ENCODE measurements at places on chromosomes 5 and 9. TPM values are rescaled to one million over a fixed set of nuclear protein-coding genes. Genes with fewer than 3 reads are reported as not detected.

GRCh38 chr5:89988129-89988810 is 421.3 kb downstream of the CETN3 start:
- DNase-seq, result no peak

GRCh38 chr9:37033682-37034304 is at the start of gene PAX5:
Gene PAX5 (minus strand): TSS chr9:37034268. CDS start chr9:37034031, 237 bp downstream.
- DNase-seq, result no peak

DNA sequence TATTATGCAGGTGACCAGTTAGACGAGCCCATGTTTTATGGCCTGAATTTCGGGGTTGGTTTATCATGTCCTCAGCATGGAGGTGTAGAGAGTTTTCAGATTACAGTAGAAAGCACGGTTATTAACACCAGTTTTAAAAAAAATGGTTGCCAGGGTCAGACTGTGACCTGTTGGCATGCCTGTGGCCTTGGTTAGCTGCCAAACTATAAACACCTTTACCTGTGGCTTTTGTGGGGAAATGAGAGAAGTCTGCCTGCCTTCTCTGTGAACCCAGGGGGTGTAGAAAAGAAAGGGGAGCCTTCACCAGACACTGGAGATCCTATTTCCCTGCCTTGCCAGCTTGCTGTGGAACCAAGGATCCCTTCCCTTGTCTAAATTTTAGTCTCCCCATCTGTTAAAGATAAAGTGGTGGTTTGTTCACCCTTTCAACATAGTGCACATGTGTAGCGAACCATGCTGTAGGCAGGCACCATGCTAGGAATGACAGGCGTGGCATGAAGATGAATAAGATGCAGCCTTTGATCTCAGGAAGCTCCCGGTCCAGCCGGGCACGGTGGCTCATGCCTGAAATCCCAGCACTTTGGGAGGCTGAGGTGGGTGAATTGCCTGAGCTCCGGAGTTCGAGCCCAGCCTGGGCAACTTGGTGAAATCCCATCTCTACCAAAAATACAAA is 6.1 kb upstream of the PHF19 start:
- DNase-seq, result no peak

DNA sequence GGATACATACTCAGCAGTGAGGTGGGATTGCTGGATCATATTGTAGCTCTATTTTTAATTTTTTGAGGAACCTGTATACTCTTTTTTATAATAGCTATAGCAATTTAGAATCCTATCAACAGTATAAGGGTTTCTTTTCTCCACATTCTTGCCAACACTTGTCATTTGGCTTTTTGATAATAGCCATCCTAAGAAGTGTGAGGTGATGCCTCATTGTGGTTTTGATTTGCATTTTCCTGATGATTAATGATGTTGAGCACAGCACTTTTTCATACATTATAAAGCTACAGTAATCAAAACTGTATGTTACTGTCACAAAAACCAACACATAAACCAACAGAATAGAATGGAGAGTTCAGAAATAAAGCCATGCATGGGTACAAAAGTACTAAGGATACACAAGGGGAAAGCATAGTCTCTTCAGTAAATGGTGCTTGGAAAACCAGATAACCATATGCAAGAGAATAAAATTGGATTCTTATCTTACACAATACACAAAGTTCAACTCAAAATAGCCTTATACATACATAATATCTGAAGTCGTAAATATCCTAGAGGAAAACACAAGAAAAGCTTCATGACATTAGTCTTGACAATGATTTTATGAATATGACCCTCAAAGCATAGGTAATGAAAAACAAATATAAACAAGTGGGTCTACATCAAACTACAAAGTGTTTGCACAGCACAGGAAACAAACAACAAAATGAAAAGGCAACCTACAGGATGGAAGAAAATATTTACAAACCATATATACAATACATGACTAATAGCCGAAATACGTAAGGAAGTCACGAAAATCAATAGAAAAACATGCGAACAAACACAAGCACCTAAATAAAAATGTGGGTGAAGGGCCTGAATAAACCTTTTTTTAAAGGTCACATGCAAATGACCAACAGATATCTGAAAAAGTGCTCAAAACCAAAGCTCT is 287.8 kb upstream of the DAB2 start:
- no peak for DNase-seq

GRCh38 chr5:169591636-169592035 is 8.1 kb downstream of the SPDL1 start:
- no peak for DNase-seq

GRCh38 chr9:15720861-15721260 is 168.0 kb downstream of the CCDC171 start:
- no peak for DNase-seq

GRCh38 chr5:67166460-67167285 is 29.9 kb downstream of the CD180 start:
- peak; percentile 84 for DNase-seq

- no peak for DNase-seq
These were observed 1.8 kb downstream of the MCIDAS start for GRCh38 chr5:55225346-55225745.

DNA sequence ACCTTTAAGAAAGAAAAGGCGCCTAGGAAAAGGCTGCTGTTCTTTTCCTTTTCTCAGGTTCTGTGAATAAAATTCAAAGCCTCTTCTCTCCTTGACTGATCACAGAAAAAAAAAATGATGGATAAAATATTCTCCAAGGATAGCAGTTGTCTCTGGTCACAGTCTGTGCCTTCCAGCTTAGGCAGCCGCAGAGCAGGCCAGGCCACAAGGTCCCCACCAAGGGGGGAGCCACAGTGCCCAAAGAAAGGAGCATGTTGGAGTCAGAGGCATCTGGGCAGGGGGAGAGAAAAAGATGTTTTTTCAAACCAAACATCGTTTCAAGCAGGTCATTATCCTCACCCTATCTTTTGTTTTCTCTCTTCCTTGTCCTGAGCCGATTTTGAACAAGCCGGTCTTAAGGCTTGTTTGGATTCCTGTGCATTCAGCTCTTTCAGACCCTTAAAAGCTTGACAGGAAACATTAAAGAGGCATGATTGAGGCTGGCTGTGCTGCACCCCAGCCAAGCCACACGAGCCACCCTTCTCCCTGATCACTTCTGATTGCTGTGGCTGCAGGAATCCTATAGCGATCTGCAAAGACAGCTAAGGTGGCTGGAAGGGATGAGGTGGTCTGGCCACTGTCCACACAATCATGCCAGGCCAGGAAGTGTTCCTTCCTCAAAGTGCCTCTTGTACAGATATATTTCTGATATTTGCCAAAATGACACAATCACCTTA is 284.6 kb upstream of the TLE4 start:
- no peak for DNase-seq

GRCh38 chr9:87529671-87530070 is 32.0 kb downstream of the DAPK1 start:
- no peak for DNase-seq

- no peak for DNase-seq
These were observed 19.1 kb downstream of the GLRA1 start for GRCh38 chr5:151905557-151905961.

DNA sequence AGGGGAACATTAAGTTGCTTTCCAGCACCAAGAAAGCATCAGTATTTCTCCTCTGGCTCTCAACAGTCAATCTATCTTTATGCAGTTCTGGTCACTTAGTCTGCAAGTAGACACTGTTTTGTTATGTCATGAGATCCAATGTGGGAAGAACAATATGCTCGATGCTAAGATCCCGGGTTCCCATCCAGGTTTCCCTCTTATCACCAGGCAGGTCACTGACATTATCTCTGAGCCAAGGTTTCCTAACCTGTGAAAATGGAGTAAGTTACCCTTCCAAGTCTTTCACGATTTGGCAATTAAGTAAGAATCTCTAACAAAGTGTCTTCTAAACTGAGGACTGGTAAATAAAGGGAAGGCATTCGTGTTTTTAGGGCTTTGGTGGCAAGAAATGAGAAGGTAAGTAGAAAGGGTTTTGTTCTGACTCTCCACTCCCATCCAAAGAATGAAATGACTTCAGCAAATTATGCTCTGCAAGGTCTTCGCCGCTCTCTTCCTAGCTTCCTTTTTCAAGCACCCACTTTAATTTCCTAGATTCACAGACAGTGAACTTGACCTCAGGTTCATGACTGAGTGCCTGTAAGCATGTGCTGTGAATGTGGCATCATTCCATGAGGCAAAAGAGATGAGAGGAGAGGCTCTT is 86.4 kb downstream of the DCP2 start:
- no peak for DNase-seq

- no peak for DNase-seq
These were observed 4.5 kb upstream of the POU4F3 start for GRCh38 chr5:146334074-146334533.

DNA sequence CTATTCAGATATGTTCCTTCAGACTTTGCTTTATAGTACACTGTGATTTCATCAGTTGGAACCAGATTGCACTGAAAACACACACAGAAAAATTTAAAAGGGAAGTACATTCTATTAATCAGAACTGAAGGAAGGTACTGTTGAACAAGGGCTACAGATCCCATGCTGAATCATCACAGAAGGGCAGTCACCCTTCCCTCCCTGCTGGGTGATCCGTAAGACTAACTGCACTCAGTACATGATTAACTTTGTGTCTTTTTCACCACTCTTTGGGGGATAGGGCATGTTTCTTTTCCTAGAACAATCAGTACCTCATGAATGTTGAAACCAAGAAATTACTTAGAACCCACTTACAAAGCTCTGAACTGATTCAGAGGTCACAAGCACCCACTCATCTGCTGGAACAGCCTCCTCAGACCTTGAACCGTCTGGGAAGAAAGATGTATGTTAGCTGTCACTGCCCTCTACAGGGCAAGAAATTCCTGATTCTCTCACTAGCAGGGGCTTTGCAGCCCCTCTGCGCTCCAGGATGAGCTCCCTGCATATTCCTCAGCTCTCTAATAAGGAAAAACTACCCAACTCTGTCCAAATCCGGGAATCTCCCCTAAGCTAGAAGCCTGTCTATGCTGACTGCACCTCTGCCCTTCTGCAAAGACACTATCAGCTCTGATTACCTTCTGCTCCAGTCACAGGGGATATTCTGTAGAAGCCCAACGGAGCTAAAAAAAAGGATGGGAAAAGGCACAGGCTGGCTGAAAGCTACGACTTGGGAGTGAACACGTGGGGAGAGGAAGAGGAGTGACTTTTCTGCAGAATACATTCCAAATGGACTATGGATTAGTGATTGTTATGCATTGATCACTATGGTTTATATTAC is 51.0 kb downstream of the IARS1 start:
- DNase-seq, result no peak

DNA sequence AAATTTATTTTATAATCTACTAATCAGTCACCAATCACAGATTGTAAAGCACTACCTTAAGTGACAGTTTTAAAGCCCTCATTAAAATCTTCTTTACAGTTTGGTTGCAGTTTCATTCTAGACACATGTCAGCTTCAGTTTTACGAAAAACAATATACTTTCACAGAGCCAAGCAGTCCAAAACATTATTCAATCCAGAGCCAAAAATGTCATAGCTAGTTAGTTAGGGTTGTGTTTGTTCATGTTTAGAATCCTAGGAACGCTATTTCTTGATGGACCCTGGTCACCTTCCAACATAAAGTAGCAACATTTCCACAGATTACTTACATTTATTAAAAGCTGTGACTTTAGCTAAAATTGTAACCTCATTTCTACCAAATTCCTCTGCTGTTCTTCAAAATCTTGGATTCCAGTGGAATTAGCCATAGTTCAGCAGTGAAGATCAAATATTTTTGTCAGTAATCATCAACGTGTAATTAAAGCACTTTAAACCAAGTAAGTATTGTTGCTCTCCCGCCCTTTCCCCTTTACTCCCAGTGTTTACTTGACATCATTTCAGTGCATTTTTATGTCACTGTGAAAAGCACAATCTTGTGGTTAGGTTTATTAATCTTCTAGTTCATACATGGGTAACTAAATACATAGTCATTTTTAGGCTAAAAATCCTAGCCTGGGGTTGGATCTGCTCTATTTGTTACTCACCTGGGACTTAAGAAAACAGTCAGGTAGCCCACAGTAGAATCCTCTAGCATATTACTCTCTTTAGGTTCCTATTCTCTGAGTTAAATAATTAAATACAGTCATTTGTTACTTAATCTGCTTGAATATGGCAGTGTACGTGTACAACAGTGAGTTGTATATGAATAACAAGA is 74.3 kb downstream of the NIPBL start:
- no peak for DNase-seq

DNA sequence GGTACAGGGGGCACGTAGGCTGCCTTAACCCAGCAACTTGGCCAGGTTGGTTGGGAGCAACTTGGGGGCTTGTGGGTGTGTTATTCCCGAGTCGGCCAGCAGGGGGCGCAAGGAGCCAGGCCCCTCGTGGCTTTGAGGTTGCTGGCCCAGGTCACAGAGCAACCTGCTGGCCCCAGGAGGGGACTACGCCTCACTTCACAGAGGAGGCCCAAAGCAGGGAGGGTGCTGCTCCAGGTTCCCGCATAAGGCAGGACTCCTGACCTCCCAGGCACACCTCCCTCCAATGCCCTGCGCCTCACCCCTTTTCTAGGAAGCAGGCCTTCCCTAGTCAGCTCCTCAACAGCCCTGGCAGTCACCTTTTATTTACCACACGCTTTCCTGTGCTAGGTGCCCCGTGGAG is 18.1 kb downstream of the KYAT1 start:
- peak; percentile 73 for DNase-seq

DNA sequence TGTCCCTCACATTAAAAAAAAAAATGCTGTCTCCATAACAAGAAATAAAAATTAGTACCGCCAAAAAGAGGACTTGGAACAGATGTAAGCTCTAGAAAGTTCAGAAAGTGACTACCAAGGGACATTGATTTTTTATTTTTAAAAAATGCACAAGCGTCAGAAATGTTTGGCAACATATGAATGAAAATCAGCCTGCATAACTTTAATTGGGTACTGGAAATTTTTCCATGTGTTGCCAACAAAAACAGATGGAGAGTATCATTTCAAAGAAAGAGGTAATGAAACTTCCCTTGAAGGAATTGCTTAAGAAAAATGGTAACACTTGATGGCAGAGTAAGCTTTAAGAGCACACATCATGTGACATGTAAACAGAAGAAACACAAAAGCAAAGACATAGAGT is 47.2 kb downstream of the OR2K2 start:
- DNase-seq, result no peak

DNA sequence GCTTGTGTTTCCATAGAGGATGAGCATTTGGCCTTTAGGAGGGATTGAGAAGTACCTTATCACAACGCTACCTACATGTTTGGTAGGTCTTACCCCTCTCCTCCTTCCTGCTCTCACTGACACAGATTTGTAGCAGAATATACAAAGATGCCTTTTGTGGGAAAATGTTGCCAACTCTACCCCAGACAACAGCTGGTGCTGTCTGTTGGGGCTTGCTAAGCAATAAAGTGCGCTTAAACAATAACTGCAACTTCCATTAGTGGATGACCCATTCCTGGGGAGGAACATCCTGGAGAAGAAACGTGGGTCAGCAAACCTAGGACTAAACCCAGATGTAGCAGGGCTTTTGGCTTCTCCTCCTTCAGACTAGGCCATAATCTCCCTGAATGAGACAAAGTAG is 174.3 kb downstream of the EFNA5 start:
- DNase-seq, result no peak

- DNase-seq, result no peak
These were observed 532.7 kb upstream of the DMAC1 start for GRCh38 chr9:8332331-8332650.

HTR4 gene
- total RNA-seq, result 0.23 TPM

FAM53C gene
- 32.5 TPM for total RNA-seq

QRFP gene
- total RNA-seq, result not detected

FOXI1 gene
- total RNA-seq, result not detected

PCDHGB4 gene
- total RNA-seq, result 9.4 TPM

NR2F1 gene
- total RNA-seq, result 0.47 TPM

MYOZ3 gene
- total RNA-seq, result 4.1 TPM

KCNN2 gene
- total RNA-seq, result 6.7 TPM

C5orf58 gene
- total RNA-seq, result not detected

PCSK5 gene
- 5.9 TPM for total RNA-seq

All from heart left ventricle (tissue), 16 donors.